ENCODE measurements at places on chromosomes 3 and 15.
A peak's percentile ranks its signal among the peaks of the same experiment; 100 is the strongest.

DNA sequence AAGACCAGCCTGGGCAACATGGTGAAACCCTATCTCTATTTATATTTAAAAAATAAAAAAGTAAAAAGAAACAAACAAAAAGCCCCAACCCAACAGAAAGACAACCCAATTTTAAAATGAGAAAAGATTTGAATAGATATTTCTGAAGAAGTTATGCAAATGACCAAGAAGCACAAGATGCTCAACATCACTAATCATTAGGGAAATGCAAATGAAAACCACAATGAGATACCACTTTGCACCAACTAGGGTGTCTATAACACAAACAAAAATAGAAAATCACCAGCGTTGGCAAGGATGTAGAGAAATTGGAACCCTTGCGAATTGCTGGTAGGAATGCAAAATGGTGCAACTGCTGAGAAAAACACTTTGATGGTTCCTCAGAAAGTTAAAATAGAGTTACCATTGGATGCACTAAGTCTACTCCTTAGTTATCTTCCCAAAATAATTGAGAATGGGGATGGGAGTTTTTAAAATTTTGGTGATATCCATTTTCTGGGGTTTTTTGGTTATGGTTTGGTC is 45.8 kb upstream of the CCNB2 start:
- no peak for DNase-seq

GRCh38 chr3:114455432-114455831 is 161.6 kb downstream of the TIGIT start:
- no peak for DNase-seq

- no peak for DNase-seq
Measured at GRCh38 chr15:62124176-62124972, 40.7 kb downstream of the C2CD4B start.

DNA sequence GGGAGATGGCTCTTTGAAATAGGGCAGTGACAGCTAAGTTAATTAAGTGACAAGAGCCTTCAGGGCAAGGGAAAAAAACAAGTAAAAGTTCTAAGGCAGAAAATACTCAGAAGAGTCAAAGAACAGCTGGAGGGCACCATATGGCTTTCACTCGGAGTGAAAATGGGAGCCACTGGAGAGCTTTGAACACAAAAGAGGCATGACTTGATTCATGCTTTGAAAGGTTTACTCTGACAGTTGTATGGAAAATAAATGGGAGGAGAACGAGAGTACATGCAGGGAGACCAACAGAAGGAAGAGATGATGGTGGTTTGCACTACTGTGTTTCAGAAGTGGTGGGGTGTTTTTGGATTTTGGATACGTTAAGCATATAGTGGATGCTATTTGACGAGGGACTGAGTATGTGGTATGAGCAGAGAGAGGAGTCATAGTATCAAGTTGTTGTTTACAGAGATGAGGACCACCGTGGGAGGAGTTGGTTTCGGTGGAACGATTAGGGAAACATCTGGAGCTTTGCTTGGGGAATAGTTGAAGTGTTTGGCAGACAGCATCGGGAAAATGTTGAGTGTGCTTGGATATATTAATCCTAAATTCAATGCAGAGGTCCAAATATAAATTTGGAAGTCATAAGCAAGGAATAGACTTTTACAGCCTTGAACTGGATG is 411.5 kb downstream of the GABRG3 start:
- DNase-seq = no peak

- DNase-seq = no peak
Measured at GRCh38 chr3:11391174-11391879, 119.1 kb downstream of the ATG7 start.

- no peak for DNase-seq
Measured at GRCh38 chr15:32936283-32936918, 218.6 kb downstream of the GREM1 start.

- DNase-seq = no peak
Measured at GRCh38 chr3:32780071-32780734, 37.6 kb upstream of the TRIM71 start.

DNA sequence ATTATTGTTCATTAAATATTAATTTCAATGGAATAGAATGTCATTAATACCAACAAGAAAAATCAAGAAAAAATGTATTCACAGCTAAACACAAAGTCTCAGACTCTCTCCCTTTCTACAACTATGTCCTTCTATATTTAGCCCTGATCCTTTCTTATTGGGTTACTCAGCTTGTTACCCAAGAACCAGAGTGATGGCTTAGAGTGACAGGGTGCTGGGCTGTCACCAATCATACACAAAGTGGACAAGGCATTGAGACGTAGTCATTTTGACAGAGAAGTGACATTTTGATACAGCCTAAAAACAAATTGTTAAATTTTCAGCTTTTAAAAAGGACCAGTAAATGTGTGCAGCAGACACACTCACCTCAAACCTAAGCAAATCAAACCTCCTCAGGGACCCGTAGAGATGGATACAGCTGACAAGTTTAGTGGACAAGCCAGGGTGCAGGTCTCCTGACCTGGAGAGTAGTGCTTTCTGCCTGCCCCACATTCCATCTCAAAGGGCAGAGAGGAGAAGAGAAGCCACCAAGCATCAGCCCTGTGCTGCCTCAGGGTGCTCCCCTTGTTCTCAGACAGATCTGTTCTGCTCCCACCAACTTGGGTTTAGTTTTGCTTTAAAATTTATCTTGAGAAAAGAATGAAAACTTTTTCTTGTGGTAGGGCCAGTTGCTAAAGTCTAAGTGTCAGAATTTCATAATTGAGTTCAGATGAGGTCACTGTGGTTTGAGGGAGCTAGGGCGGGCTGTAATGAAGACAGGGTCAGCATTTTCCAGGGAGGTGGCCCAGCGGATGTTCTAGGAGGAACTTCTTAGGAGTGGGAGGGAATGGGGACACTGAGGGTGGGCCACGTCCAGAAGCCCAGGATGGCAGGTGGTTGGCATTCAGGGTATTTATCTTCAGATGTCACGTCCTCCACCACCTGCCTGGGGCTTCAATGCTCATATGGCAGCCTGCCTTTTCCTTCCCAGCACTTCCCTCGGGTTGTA is 136.5 kb upstream of the TBL1XR1 start:
- DNase-seq = no peak

GRCh38 chr15:60589253-60589652 is 110.3 kb upstream of the ICE2 start:
- DNase-seq = no peak

- DNase-seq = no peak
Measured at GRCh38 chr15:71634820-71635560, 175.4 kb upstream of the NR2E3 start.

- no peak for DNase-seq
Measured at GRCh38 chr3:188362405-188362831, 208.5 kb downstream of the LPP start.

- no peak for DNase-seq
Measured at GRCh38 chr3:164640591-164640990, 437.7 kb downstream of the SI start.

DNA sequence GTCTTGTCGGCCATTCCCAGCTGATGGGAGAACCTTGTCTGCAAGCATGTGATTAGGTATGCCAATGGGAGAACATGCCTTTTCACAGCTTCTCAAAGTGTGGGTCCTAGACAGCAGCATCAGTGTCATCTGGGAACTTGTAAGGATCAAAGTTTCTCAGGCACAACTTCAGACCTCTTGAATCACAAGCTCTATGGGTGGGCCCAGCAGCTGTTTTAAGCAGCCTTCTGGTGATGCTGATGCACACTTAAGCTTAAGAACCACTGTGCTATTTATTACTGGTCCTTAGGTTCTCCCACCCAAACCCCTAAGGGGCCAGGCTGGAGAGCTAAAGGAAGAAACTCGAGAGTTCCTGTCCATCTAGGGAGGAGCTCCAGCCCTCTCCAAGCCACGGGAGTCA is 453.9 kb upstream of the PROK2 start:
- DNase-seq = no peak

GRCh38 chr15:25510146-25510545 is 71.3 kb upstream of the UBE3A start:
- no peak for DNase-seq

- DNase-seq = no peak
Measured at GRCh38 chr3:76383781-76384180, 598.4 kb upstream of the ZNF717 start.

DNA sequence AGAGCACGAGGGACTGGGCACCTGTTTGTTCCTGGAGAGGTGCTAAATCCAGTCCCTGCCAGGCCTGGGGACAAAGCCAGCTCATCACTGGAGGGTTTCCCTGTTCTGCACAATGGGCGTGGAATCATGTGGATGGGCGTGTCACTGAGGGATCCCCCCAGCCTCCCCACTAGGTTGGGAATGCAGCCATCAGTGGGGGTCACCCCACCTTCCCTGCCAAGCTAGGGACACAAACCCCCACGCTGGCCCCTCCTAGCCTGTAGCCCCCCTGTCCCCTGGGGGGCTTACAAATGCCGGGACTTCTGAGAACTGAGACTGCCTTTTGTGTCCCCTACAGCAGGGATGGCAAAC is 61.9 kb downstream of the NSMCE3 start:
- no peak for DNase-seq

DNA sequence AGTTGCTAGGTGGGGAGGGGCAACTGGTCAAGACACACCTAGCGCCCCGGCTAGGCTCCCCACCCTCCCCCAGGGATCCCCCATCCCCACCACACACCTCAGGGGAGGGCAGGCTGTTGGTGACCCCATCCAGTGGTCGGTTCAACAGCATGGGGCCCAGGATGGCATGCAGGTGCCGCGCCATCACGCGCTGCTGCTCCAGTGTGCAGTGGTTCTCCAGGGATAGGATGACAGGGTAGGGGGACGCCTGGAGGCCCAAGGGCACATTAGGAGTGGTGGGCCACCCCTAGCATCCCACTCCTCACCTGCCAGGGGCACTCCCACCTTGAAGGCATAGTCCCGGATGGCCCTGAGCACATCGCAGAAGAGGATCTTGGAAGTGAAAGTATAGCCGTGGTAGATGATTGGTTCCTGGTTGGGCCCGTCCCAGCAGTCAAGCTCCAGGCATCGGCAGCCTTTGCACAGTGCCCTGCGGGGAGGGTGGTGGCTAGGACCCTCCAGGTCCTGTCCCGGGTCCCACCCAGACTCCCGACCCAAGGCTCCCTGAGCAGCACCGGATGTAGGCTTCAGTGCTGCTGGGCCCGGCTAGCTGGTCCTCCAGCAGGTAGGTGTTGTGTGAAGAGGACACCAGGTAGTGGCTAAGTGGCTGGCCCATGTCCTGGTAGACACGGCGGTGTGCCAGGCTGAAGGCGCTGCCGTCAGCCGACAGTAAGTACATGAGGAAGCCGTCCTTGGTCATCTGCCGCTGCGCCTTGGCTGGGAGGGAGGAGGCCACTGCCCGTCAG is 19.4 kb downstream of the VILL start:
- peak; percentile 58 for DNase-seq

DNA sequence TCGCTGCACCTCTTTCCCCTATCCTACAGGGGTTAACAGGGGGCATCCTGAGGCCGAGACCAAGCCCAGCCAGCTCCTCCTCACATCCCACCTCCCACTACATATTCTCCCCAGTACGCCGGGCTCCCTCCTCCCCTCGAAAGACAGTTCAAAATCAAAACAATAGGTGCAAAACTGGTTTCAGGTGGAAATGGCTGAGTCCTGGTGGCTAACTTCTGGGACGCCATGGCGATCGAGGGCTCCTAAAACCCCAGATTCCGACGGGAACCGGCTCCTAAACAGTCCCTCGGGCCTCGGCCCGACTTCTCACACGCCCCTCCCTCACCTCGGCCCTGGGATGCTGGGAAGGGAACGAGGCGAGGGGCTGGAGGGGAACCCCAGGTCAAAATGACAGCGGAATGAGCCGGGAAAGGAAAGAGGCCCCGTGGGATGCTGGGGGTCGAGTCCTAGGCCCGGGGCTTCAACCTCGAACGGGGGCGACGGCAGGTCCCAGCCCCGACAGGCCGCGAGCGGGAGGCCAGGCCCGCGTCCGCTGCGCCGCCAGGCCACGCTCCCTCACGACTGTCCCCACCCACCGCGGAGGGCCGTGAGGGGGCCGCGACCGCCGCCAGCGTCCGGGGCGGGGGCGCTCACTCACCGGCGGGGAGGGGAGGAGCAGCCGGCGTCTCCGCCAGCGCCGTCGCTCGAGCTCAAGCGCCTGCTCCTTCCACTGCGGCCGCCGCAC is 492 bp downstream of the TMCC1 start:
- DNase-seq = peak; percentile 89

DNA sequence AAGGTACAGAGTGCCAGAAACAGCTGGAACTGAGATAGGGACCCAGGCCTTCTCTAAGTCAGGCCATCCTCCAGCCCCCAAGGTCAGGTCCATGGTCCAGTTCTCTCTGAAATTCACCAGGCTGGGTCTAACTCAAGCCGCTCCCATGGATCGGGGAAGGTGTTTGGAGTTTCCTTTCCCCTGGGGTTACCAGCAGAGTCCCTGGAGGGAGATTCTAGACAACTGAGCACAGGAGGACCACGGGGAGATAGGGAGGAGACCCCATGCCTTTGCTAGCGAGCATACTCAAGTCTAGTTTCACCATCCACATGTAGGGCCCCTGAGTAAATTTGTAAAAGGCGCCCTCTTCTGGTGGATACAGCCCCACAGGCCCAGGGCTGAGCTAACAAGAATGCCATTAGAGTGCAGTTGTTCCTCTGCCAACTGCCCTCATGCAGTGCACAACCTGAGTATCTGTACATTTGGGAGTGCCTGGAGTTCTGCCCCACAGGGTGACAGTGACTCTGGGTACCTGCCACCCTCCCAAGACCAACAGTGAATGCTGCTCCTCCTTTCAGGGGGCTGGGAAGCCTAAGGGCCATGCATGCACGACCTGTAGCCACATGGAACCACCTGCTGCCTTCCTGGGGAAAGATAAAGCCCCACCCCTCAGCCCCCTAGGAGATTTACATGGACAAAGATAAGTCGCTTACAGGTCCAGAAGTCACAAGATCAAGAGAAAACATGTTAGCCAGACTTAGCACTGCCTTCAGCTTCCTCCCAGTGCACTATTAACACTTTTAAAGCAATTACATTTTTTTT is 89.0 kb downstream of the IQSEC1 start:
- DNase-seq = no peak

- DNase-seq = peak; percentile 93
Measured at GRCh38 chr3:48222616-48223513, at the start of gene CAMP. CAMP (plus strand) TSS chr3:48223495; CDS start chr3:48223512, 17 bp downstream.

- no peak for DNase-seq
Measured at GRCh38 chr3:36707623-36708409, 56.5 kb downstream of the DCLK3 start.

DNA sequence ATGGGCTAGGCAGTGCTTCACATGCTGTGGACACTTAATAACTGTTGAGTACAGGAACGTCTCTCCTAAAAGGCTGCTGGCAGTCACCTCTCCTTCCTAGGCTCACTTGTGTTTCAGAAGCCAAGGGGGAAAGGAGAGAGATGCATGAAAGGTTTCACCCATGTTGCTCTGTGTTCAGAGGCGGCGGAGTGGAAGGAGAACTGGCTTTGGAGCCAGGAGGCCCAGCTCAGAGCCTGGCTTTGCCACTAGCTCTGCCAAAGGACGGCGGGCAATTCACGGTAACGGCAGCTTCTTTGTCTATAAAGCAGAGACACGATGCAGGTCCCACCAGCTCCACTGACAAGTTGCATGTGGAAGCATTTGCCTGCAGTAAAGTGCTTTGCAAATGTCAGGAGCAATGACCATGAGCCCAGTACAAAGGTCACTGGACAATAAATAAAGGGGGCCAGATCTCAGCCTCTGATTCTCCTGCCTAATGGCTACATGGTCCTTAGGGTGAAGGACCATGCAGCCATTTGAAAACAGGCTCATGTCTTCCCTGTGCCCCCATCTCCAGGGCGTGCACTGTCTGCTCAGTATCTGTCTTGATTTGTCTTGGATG is 171.7 kb upstream of the TLE3 start:
- DNase-seq = no peak

- no peak for DNase-seq
Measured at GRCh38 chr3:43348350-43348749, 62.0 kb downstream of the SNRK start.

Data from upper lobe of right lung (tissue), 1 donor.